ENCODE measurements at places on chromosomes 6 and 20. TPM values are rescaled to one million over a fixed set of nuclear protein-coding genes. Genes with fewer than 3 reads are reported as not detected.
A peak's percentile ranks its signal among the peaks of the same experiment; 100 is the strongest.

GRCh38 chr6:89242574-89243330 lies 25.6 kb upstream of the GABRR1 start:
- H3K4me1 ChIP-seq, result no peaks in the 10 kb centered on the region
- H3K4me3 ChIP-seq, result no peak overlapping the region
- H3K36me3 ChIP-seq, result no peaks in the 10 kb centered on the region
- peak; percentile 79 for DNase-seq

DNA sequence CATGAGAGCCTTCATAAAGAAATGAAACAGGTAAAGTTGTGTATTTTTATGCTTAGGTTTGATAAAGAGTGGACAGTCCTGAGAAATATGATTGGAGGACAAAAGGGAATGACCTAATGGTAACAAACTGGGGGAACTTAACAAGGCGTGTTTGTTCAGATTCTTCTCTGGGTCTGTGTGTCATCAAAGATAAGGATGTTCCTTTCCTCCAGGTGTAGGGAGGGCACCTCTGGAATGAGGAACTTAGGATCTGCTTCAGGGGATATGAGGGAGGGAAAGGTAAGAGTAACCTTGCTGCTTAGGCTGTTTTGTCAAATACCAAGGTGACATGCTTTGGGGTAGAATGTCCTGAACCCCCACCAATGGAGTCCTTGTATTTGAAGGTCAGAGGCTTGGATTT lies 291.9 kb downstream of the KCNQ5 start:
- no peaks in the 10 kb centered on the region for H3K4me1 ChIP-seq
- no peak overlapping the region for H3K27ac ChIP-seq
- H3K4me3 ChIP-seq, result no peak overlapping the region
- DNase-seq, result no peak

- no peak overlapping the region for H3K27ac ChIP-seq
- no peaks in the 10 kb centered on the region for H3K36me3 ChIP-seq
- DNase-seq, result no peak
- H3K4me3 ChIP-seq, result no peak overlapping the region
- no peaks in the 10 kb centered on the region for H3K27me3 ChIP-seq
Measured at GRCh38 chr6:132746048-132746447, 11.7 kb downstream of the VNN2 start.

DNA sequence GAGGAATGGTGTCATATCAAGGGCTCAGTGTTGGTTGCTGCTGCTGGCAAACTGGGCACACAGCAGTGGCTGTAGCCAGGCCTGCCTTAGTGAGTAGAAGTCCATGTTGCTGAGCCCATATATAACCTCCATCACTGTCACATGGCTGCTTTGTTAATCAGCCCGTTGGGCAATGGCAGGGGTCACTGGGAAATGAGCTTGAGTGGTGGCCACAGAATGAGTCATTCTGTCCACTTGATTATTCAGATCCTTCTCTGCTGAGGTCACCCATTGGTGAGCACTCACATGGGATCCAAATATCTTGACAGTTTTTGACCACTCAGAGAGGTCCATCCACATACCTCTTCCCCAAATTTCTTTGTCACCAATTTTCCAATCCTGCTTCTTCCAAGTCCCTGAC lies 898.9 kb upstream of the EYS start:
- no peak overlapping the region for H3K27ac ChIP-seq
- peak; percentile 66 for DNase-seq
- no peaks in the 10 kb centered on the region for H3K36me3 ChIP-seq

DNA sequence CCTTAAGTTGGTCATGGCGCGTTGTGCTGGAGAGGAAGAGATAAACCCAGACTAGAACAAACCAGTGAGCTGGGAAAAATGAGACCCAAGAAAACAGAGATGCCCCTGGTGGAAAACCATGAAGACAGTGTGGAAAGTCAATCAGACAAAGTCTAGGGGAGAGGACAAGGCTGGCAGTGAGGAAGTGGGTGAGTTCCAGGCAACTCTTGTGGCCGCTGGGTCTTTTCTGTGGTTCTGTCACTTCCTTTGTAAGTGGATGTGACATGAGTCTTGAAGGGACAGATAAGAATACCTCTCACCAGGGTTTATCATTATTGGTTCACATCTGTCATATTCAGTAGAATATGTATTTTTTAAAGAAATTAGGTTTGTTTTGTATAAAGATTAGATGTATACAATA lies 738.4 kb downstream of the DHX35 start:
- no peak overlapping the region for H3K4me3 ChIP-seq
- no peak overlapping the region for H3K27ac ChIP-seq
- H3K36me3 ChIP-seq, result no peaks in the 10 kb centered on the region
- no peaks in the 10 kb centered on the region for H3K27me3 ChIP-seq

GRCh38 chr6:1496092-1496491 lies 106.7 kb downstream of the FOXF2 start:
- no peaks in the 10 kb centered on the region for H3K27me3 ChIP-seq
- no peaks in the 10 kb centered on the region for H3K4me1 ChIP-seq
- H3K27ac ChIP-seq, result no peak overlapping the region
- DNase-seq, result no peak
- no peaks in the 10 kb centered on the region for H3K36me3 ChIP-seq

- H3K36me3 ChIP-seq, result peaks cover 1% of the 10 kb centered on the region
- H3K4me3 ChIP-seq, result no peak overlapping the region
- no peak overlapping the region for H3K27ac ChIP-seq
- no peak for DNase-seq
- peaks cover 2% of the 10 kb centered on the region for H3K4me1 ChIP-seq
- no peaks in the 10 kb centered on the region for H3K27me3 ChIP-seq
Measured at GRCh38 chr6:124956018-124956417, 6.2 kb upstream of the RNF217 start.

DNA sequence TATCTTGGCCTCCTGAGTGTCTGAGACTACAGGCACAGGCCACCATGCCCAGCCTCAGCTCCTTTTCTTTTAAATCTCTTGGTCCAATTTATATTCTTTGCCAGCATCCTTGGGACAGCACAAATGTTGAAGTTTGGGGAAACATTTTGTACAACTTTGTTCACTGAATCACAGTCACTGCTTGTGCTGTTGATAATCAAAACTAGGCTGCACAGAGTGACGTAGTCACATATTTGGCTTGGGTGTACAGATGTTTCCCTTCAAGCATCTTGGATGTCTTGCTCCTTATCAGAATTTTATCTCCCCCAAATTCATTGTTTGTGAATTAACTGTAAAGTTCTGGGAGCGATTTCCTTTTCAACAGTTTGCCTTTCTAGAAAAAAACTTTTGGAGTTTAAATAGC lies 17.9 kb downstream of the CARMIL1 start:
- no peaks in the 10 kb centered on the region for H3K27me3 ChIP-seq
- no peak overlapping the region for H3K4me3 ChIP-seq
- peak overlapping the region; percentile 61 for H3K27ac ChIP-seq
- H3K4me1 ChIP-seq, result peaks cover 8% of the 10 kb centered on the region
- peak; percentile 80 for DNase-seq
- no peaks in the 10 kb centered on the region for H3K36me3 ChIP-seq

DNA sequence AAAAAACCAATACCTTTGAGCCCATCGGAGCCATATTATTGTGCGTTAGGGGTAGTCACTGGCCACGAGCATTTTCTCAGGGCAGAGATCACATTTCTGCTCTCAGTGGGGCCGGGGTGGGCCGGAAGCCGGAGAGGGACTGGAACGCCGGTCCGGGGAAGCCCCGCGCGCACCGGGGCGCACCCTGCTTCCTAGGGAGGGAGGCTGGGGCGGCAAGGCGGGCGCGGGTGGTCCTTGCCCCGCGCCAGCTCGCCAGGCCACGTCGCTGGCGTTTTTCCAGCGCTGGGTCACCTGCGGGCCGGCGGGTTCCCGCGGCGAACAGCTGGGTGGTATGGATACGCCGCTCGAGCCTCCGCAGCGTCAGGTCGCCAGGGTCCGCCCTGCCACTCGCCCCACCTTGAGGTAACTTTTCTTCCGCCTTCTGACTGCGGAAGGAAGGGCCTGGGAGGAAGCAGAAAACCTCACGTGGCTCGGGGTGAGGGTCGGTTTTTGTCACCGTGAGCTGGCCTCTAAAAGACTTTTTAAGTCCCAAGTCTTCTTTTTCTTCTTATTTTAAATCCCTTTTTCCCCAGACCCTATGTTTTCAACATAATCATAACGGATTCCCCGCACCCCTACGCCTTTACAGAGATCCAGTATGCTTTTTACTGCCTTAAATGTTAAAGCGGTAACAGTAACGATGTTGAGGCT lies 2.7 kb upstream of the EEF1A1 start:
- peaks cover 13% of the 10 kb centered on the region for H3K36me3 ChIP-seq

GRCh38 chr20:18773566-18773965 lies 40.0 kb upstream of the SCP2D1 start:
- H3K36me3 ChIP-seq, result no peaks in the 10 kb centered on the region
- no peak for DNase-seq
- H3K27me3 ChIP-seq, result no peaks in the 10 kb centered on the region

- peak; percentile 4 for DNase-seq
- no peaks in the 10 kb centered on the region for H3K4me1 ChIP-seq
- no peak overlapping the region for H3K27ac ChIP-seq
- H3K36me3 ChIP-seq, result no peaks in the 10 kb centered on the region
Measured at GRCh38 chr20:56245761-56246160, 2.8 kb upstream of the MC3R start.

- H3K27me3 ChIP-seq, result no peaks in the 10 kb centered on the region
- DNase-seq, result no peak
- H3K36me3 ChIP-seq, result no peaks in the 10 kb centered on the region
- no peaks in the 10 kb centered on the region for H3K4me1 ChIP-seq
- no peak overlapping the region for H3K27ac ChIP-seq
Measured at GRCh38 chr6:160428818-160429619, 80.8 kb downstream of the SLC22A3 start.

OPRL1 gene
- 2.6 TPM for total RNA-seq

ULBP1 gene
- total RNA-seq, result 0.26 TPM

RIPPLY2 gene
- not detected for total RNA-seq

LST1 gene
- not detected for total RNA-seq

UBE2V1 gene
- total RNA-seq, result 31.7 TPM

NANP gene
- 9.5 TPM for total RNA-seq

BEND6 gene
- 12.6 TPM for total RNA-seq
